ENCODE measurements at places on chromosomes 16 and 17. TPM values are rescaled to one million over a fixed set of nuclear protein-coding genes. Genes with fewer than 3 reads are reported as not detected.

GRCh38 chr17:81440511-81441244 lies 45.4 kb downstream of the BAHCC1 start:
- no peaks in the 10 kb centered on the region for H3K36me3 ChIP-seq
- DNase-seq: peak; percentile 76
- H3K4me1 ChIP-seq: no peaks in the 10 kb centered on the region
- no peak overlapping the region for H3K27ac ChIP-seq
- no peak overlapping the region for H3K4me3 ChIP-seq
- H3K27me3 ChIP-seq: no peaks in the 10 kb centered on the region

DNA sequence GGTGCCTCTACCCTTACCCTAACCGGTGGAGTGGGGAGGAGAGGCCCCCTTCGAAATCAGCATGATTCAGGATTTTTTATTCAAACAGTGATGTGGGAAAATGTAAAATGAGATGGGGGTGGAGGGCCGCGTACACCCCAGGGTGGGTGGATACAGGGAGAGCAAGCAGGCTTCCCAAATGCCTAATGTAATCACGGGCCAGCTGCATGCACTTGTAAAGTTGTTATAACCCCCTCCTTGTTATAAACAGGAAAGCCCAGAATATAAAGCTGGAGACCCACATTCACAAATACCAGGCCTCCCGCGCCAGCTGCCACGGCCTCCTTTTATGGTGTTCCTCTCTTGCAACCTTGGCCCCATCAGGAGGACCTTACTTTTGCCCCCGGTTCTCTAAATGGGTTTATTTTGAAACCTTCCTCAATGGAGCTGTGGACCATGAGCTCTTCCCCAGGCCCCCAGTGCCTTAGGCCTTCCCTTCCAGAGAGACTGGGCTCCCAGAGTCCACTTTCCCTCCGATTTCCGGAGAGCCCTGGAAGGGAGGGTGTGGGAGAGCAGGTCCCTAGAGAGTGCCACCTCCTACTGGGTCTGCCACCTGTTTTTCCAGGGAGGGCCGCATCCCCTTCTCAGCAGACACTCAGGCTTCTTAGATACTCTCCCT lies 906 bp upstream of the FOXL1 start:
- H3K27me3 ChIP-seq: no peaks in the 10 kb centered on the region
- no peak overlapping the region for H3K4me3 ChIP-seq
- H3K36me3 ChIP-seq: no peaks in the 10 kb centered on the region
- DNase-seq: no peak

DNA sequence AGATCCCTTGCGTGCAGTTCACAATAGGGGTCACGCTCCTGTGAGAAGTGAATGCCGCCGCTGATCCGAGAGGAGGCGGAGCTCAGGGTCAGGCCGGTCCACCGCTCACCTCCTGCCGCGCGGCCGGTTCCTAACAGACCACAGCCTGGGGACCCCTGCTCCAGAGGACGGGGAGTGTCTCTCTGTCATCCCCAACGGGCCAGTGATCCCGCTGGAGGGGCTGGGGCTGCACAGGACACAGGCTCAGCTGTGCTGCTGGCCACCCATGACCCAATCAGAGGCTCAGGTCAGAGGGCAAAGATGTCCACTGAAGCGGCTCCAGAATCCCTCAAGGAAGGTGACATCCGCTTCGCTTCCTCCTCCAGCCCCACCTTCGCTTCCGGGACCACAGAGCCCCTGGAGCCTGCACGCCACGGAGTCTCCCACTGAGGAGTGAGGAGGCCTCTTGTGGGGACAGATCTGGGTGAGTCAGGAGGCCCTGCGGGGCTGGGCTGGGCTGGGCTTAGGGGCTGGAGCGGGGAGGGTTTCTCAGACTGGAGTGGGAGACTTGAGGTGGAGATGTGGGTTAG lies 115.4 kb downstream of the METRNL start:
- DNase-seq: peak; percentile 20
- H3K4me3 ChIP-seq: no peak overlapping the region
- H3K4me1 ChIP-seq: peaks cover 30% of the 10 kb centered on the region
- H3K27me3 ChIP-seq: no peaks in the 10 kb centered on the region
- H3K27ac ChIP-seq: no peak overlapping the region

DNA sequence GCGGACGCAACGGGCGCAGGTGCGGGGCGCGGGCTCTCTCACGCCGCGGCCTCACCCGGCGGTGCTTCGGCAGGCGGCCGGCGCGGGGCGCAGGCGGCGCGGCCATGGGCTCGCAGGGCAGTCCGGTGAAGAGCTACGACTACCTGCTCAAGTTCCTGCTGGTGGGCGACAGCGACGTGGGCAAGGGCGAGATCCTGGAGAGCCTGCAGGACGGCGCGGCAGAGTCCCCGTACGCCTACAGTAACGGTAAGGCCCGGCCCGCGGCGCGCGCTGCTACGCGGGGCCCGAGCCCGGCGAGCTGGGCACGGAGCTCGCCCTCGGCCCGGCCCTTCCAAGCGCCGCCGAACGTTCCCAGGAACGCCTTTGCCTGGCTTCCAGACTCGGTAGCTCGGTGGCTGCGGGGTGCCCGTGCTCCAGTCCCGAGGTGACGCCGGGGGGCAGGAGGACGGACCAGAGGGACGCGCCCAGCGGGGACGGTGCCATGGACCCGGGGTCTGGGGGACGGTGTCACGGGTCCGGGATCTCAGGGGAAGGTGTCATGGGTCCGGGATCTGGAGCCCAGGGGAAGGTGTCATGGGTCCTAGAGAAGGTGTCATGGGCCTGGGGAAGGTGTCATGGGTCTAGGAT lies 435 bp downstream of the RAB40C start:
- no peak for DNase-seq
- peak overlapping the region; percentile 96 for H3K4me3 ChIP-seq
- no peaks in the 10 kb centered on the region for H3K27me3 ChIP-seq

GRCh38 chr16:78094998-78095397 lies 4.5 kb upstream of the WWOX start:
- H3K4me3 ChIP-seq: no peak overlapping the region
- no peaks in the 10 kb centered on the region for H3K36me3 ChIP-seq
- H3K4me1 ChIP-seq: peaks cover under 1% of the 10 kb centered on the region
- no peak for DNase-seq

MAF gene
- total RNA-seq: 64.1 TPM

PLD6 gene
- 3.9 TPM for total RNA-seq

C16orf87 gene
- total RNA-seq: 4.2 TPM

Data from upper lobe of left lung (tissue), 6 donors.